ENCODE measurements at places on chromosomes 3 and 15.

- DNase-seq, result no peak
Observed at GRCh38 chr15:70276401-70276800, 178.7 kb upstream of the TLE3 start.

DNA sequence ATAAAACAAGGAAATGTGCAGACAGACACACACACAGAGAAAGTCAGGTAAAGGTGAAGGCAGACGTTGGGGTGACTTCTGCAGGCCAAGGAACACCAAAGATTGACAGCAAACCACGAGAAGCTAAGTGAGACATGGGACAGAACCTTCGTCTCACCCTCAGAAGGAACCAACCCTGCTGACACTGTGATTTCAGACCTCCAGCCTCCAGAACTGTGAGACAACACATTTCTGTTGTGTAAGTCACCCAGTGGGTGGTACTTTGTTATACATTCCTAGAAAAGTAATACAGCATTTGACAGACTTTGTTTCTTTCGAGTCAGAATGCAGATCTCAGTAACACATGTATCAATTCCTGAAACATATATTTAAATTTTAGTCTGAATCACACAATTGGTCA lies 7.1 kb downstream of the WDR72 start:
- DNase-seq, result no peak

- no peak for DNase-seq
Observed at GRCh38 chr3:58494107-58494506, 2.2 kb downstream of the KCTD6 start.

GRCh38 chr3:100880845-100881244 lies 112.4 kb downstream of the ABI3BP start:
- DNase-seq, result no peak

- DNase-seq, result peak; percentile 11
Observed at GRCh38 chr15:33104212-33104611, 90.3 kb downstream of the FMN1 start.

DNA sequence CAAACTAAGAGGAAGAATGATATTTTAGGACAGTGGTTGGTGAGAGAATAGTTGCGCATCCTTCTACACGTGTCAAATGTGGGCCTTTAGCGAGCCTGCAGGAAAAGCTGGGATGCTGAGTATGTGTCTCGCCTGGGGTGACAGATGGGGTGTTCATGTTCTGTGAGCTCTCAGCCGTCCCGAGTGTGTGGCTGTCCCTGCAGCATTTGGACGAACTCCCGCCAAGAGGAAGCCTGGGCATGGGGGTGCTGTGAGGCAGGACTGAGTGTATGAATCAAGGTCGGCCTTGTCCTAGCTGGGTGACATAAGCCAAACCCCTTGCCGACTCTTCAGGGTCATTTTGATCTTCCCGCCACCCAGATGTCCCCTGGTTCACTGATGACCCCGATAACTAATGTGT lies 94.8 kb downstream of the CACNA1D start:
- no peak for DNase-seq

- DNase-seq, result no peak
Observed at GRCh38 chr3:66469220-66469640, 31.6 kb downstream of the LRIG1 start.

DNA sequence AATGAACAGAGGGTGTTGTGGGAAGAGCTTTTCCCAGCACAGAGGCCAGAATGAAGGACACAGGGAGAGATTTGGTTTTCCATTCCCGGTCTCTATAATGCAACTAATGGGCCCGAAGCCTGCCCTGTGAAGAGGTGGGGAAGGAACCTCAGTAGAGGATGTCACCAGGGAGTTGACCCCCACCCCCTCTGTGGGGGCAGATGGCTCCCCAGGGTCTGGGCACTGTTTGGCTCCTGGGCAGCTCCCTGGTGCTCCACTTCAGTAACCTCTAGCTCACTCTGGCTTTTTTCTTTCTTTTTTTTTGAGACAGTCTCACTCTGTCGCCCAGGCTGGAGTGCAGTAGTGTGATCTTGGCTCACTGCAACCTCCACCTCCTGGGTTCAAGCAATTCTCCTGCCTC lies 109.1 kb upstream of the DLG1 start:
- no peak for DNase-seq

DNA sequence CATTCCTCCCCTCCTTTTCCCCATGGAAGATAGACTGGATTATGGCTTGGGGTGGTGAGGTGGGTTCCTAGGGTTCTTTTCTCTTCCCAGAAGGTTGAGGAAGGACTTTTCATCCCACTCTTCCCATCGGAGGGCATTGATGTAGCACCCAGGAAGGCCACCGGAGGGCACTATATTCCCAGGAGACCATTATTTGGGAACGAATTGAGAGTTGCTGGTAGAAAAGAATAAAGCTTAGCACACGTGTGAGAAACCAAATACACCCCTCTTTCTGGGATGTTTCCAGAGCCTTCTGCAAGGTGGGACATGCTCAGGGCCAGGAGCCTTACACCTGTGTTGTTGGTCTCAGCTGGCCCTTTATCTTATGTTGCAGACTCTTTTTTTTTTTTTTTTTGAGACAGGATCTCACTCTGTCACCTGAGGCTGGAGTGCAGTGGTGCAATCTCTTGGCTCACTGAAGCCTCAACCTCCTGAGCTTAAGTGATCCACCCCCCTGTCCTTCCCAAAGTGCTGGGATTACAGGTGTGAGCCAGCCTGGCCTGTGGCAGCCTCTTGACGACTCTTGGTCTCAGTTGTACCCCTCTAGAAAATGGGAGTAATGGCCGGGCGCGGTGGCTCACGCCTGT lies 6.3 kb upstream of the CDC25A start:
- peak; percentile 55 for DNase-seq

GRCh38 chr3:77563012-77563411 lies 523.1 kb downstream of the ROBO2 start:
- DNase-seq, result no peak

DNA sequence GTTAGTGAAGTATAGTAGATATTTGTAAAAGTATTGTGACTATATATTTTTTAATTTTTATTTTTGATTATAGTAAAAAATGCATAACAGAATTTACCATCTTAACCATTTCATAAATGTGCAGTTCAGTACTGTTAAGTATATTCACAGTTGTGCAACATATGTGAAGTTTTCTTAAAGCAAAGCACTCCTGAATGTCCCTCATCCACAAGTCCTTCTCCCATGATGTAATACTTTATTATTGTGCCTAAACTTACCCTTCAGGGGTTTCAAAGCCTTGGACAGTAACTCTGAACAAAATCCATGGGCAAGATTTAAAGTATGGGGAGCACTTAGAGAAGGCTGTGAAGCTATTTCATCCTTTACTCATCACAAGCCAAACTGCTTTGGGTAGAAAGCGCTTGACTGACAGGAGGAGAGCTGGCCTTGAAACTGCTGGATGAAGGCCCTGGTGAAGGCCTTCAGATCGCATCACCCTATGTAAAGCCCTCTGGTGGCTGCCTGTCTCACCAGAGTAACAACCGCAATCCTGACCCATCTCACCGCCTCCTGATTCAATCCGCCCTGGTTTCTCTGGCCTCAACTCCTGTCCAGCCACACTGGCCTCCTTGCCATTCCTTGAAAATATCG lies 28.0 kb downstream of the LSM3 start:
- peak; percentile 33 for DNase-seq

GRCh38 chr15:74835312-74835823 lies 7.6 kb downstream of the ULK3 start:
- DNase-seq, result peak; percentile 50

- DNase-seq, result no peak
Observed at GRCh38 chr3:99502871-99503270, 135.5 kb upstream of the COL8A1 start.

DNA sequence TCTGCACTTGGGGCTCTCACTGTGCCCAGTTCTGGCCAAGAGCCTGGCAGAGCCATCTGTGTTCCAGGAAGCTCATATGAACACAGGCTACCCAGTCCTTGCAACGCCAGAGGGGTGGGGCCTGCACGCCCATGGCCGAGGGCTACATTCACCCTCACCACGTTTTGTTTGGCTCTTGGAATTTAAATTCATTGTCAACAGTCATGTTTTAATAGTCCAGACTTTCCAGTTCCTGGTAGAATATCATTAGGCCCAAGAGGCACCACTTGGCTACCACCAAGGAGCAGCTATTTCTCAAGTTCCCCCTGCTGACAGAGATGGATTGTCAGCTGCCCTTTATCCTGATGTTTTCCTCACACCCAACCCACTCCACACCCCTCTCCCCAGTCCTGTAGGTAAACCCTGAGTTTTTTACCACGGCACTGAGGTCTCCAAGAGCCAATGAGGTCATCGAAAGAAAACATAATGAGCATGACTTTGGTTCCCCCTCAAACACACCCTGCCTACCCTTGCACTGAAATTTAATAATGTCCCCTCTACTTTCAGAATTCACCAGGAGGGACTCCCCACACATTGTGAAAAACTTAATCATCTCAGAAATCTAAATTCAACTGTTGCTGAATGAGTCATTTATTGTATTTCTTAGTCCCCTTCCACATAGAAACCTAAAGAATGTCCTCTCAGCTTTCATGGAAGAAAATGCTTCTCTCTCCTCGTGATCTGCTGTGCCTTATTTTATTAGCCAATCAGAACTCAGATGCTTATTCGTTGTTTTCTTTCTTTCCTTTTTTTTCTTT lies 125.1 kb downstream of the SHQ1 start:
- DNase-seq, result no peak

DNA sequence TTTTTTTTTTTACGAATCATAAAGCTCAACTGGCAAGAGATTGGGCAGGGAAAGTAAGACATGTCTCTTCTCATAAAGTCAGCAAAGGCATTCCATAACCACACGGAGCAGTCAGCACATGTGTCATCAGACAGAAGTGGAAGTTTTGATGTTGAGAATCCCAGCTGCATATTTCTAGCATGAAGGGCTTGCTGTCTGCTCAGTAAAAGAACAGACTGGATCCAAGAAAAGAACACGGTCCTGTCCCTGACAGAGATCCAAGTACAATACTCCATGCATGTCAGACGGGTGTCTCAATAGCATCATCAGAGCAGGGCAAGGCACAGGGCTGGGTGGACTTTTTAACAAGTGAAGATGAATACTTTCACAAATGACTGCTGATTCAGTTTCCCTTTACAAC lies 38.2 kb downstream of the ABI3BP start:
- no peak for DNase-seq

DNA sequence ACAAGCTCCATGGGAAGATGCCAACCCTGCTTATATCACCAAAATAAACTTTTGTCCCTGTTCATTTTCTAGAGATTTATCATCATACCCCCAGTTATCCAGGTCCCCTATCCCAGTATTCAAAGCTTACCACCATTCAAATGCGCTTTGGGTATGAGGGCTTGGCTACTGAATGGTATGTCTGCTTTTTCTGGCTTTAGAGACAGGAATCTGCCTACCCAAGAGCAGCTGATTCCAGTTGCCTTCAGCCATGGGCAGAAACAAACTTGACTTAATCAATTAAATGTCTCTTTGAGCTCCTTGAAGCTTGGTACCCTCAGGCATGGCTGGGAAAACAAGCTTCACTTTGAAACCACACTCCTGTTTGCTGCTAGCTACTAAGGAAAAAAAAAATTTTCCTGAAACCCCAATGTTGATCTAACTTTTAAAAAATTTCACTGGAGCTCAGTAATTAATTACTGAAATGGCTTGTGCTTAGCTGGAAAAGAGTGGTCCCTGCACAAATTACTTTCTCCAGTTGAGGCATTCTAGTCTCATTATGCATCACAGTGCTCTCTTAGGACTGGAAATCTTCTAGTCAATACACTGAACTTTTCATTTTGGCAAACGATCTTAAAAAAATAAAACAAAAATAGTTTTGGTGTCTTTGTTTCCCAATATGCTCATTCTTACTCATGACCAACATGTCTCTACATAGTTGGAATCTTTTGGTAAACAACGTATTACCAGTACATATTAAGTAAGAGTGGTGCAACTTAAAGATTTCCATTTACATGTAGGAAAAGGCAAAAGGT lies 242.8 kb downstream of the DTWD1 start:
- DNase-seq, result no peak

- no peak for DNase-seq
Observed at GRCh38 chr3:112651071-112651470, 10.1 kb upstream of the CCDC80 start.

DNA sequence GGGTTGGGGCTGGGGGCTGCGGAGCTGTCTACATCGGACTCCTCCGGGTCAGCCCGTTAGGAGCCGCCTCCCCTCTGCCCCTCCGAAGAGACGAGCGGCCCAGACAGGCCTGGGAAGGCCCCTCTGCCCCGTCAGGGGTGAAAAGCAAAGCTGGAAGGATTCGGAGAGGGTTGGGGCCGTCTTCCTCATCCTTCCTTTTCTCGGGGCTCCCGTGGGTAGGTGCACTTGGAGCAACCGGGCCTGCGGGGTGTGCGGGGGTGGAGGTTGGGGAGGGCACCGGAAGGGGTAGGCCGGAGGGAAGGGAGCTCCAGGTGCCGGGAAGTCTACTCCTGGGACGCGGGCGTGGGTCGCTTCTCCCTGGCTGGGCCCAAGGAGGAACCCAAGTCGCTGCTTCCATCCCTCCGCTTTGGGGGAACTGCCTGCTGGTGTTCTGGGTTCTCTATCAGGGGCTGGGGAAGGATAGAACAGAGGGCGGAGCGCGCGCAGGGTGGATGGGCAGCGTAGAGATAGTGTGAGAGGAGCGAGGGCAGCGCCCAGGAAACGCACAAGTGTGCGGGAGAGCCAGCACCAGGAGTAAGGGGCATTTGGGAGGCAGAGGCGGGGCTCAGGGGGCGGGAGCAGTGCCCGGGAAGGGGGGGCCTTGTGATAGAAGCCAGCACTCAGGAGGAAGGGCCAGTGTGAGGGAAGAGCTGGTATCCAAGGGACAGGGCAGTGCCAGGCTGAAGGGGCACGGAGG lies 590 bp downstream of the POLR2H start:
- DNase-seq, result peak; percentile 86

- no peak for DNase-seq
Observed at GRCh38 chr3:193589129-193589528, 3.9 kb upstream of the OPA1 start.

DNA sequence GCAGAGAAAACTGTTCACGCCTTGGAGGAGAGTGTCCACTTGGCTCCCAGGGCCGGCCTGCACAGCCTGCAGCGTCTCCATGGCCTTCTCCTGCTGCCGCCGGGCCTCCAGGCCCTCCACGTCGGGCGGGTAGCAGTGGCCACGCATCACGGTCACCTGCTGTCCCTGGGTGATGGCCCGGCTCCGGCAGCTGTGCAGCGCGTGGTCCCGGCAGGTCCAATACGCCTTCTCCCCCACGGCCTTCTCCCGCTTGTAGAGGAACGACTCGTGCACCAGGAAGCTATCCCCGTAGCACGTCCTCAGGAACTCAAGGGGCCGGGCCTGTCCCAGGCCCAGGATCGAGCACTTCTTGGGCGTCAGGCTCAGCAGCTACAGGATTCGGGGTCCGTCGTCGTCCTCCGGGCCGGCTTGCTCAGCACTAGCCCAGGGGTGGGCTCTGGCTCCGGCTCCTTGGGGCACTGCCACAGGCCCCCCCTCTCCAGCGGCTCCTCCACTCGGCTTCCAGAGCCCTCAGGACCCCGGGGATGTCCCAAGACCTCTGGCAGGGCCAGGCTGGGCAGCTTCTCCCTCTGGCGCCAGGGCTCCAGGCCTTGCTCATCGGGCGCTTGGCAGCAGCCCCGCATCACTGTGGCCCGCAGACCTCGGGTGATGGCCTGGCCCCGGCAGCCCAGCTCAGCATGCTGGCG lies 83.6 kb upstream of the FXR1 start:
- DNase-seq, result no peak

GRCh38 chr15:99442252-99442897 lies 123.4 kb upstream of the MEF2A start:
- peak; percentile 53 for DNase-seq

- DNase-seq, result peak; percentile 22
Observed at GRCh38 chr3:25460751-25461150, 32.7 kb downstream of the RARB start.

GRCh38 chr3:103818800-103819199 lies 1384.0 kb downstream of the ZPLD1 start:
- no peak for DNase-seq

Measured in hematopoietic multipotent progenitor cell treated with erythropoietin and hydrocortisone succinate and interleukin-3 and kit ligand, for 8 days (in vitro differentiated cells).